Osteocyte (in vitro differentiated cells): ENCODE measurements at places on chromosomes 6 and 20. TPM values are rescaled to one million over a fixed set of nuclear protein-coding genes. Genes with fewer than 3 reads are reported as not detected.

PRSS35 gene
- total RNA-seq = 24.5 and 26.5 TPM in 2 replicates

CCDC170 gene
- total RNA-seq = 0.78 and 0.84 TPM in 2 replicates

DNA sequence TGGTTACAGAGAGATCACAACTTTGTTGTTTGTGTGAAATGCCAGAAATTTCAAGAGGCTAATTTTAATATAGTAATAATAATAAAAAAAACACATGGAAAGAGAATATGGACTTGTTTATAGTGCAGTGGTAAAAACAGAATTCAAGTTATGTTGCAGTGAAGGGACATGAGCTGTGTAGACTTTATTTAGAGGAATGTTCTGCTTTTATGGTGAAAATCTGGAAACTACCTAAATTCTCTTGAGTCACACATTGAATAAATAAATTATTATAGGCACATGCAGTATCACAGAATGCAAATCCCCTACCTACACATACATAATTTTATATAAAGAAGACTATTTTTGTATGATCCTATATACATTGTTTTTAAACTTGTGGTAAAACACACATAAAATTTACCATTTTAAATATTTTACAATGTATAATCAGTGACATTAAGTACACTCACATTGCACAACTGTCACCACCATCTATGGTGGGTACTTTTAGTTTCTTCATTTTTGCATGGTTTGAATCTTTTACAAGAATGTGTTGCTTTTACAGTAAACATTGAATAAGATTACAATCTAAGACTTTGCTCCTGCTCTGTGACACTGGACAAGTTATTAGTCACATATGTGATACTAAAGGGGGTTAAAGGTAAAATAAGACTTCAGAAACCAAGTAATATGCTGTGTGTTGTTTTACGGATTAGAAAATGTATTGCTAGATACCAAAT lies 107.4 kb downstream of the B3GAT2 start:
- DNase-seq = no peak

- DNase-seq = no peak
Observed at GRCh38 chr6:136869451-136869850, 47.1 kb downstream of the PEX7 start.

TRIM40 gene
- total RNA-seq = not detected in 2 replicates

GRCh38 chr6:159045801-159046200 lies 1.0 kb upstream of the TAGAP start:
- no peak for DNase-seq

LY6G6C gene
- total RNA-seq = not detected in 2 replicates

RGS17 gene
- total RNA-seq = 2.9 and 3.1 TPM in 2 replicates

- DNase-seq = no peak
Observed at GRCh38 chr6:101614774-101615173, 221.3 kb downstream of the GRIK2 start.

- DNase-seq = no peak
Observed at GRCh38 chr20:36462440-36463211, 78.7 kb upstream of the MYL9 start.

- DNase-seq = no peak
Observed at GRCh38 chr6:87756858-87757257, 54.8 kb upstream of the AKIRIN2 start.

DNA sequence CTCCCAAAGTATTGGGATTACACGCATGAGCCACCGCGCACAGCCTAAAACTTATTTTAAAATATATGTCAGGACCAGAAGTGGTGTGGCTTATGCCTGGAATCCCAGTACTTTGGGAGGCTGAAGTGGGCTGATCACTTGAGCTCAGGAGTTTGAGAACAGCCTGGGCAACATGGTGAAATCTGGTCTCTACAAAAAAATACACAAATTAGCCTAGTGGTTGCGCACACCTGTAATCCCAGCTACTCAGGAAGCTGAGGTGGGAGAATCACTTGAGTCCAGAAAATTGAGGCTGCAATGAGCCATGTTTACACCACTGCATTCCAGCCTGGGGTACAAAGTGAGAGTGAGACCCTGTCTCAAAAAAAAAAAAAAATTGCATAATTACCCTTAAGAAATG lies 13.7 kb downstream of the PXT1 start:
- no peak for DNase-seq

- no peak for DNase-seq
Observed at GRCh38 chr6:38554700-38555413, 84.9 kb downstream of the BTBD9 start.

IMPG1 gene
- not detected in 2 replicates for total RNA-seq

DNA sequence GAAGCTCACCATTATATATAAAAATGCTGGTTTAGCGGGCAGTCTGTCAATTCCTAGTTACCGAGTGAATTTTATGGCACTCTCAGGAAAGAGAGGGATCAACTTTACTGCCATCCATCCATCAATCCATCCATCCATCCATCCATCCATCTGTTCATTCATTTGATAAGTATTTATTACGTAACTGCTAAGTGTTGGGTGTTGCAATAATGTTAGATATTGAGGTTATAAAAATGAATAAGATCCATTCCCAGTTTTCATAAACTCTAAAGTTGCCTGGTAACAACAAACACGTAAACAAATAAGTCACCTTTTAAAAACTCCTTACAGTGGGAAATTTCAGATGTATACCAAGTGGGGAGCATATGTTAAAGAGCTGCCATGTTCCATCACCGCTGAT lies 36.8 kb downstream of the SASH1 start:
- no peak for DNase-seq

DNA sequence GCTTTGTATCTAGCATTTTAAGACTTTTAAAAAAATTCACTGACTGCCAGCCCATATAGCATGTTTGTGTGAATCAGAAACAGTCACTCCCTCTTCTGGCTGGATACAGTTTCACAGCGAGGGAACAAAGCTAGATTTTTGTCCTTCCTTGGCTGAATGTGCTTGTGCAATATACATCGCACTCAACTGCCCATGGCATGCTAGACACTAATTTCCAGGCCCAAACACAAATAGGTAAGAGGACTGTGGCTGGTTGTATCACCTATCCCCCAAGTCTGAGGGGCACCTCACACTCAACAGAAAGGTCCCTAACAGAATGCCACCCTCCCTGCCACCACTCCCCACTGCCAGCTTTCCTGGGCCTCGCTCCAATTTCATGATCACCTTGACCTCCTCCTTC lies 16.2 kb upstream of the BLCAP start:
- no peak for DNase-seq

GRCh38 chr20:3515379-3516170 lies 44.8 kb downstream of the ATRN start:
- no peak for DNase-seq

- DNase-seq = no peak
Observed at GRCh38 chr20:41436679-41437078, 70.1 kb upstream of the EMILIN3 start.

GRCh38 chr6:48511378-48511777 lies 400.4 kb upstream of the PTCHD4 start:
- no peak for DNase-seq

SNRPB gene
- total RNA-seq = 111 and 112 TPM in 2 replicates

GRCh38 chr6:158460602-158461169 lies 99.2 kb upstream of the TMEM181 start:
- no peak for DNase-seq

PTCHD4 gene
- total RNA-seq = 0.91 and 1.3 TPM in 2 replicates

- no peak for DNase-seq
Observed at GRCh38 chr20:7893014-7893730, 47.1 kb downstream of the HAO1 start.

GRCh38 chr6:152096863-152097496 lies 289.5 kb downstream of the ESR1 start:
- DNase-seq = no peak

GRCh38 chr6:112842330-112842685 lies 495.2 kb downstream of the RFPL4B start:
- DNase-seq = no peak

LAMA4 gene
- total RNA-seq = 209 and 220 TPM in 2 replicates

DNA sequence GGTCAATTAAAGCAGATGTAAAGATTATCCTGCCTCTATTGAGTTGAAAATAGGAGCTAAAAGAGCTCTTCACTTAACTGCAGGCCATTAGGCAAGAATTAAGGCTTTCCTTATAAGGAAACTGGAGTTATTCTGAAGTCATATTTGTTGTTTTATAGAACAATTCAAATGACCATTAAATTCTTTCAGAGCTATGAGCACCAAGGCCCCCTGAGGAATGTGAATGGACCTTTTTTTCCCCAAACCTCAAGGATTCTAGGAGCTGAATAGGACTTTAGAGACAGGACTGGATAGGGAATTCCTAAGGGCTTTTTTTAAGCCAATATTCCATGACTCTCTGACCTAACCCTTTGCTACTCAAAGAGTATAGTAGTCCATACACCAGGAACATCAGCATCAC lies 565.7 kb upstream of the BTBD3 start:
- no peak for DNase-seq

TXLNB gene
- total RNA-seq = 0.08 TPM in 1 of 2 replicates, not detected in the other

DNA sequence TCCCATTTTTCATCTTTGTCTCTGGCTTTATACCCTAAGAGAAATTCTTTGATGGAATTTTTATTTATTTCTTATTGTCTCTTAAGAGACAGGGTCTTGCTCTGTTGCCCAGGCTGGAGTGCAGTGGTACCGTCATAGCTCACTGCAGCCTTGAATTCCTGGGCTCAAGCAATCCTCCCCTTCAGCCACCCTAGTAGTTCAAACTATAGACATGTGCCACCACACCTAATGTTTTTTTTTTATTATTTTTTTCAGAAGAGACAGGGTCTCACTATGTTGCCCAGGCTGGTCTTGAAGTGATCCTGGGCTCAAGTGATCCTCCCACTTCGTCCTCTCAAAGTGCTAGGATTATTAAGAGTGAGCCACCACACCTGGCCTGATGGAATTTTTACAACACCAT lies 40.5 kb downstream of the FKBP5 start:
- DNase-seq = no peak

DLGAP4 gene
- total RNA-seq = 125 and 134 TPM in 2 replicates

DNA sequence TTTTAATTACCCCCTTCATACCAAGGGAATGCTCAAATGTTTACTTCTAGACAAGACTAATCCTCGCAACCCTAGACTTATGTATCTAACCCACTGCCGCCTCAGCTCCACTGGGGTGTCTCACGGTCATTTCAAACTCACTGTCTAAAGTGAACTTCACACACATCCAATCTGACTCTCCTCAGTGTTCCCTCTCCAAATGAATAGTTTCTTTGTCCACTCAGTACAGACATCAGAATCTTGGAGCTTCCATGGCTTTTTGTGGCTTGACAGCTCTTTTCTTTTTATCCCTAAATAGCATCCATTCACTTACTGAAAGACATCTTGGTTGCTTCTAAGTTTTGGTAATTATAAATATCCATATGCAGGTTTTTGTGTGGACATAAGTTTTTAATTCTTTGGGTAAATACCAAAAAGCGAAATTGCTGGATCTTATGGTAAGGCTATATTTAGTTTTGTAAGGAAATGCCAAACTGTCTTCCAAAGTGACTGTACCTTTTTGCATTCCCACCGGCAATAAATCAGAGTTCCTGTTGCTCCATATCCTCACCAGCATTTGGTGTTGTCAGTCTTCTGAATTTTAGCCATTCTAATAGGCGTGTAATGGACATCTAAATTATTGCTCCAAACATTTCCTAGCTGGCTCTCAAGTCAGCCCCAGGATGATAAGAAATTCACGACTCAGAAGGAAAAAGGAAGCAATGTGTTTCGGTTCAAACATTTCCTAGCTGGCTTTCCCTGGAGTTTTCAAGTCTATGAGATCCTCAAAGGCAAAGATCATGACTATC lies 73.1 kb downstream of the DNAAF9 start:
- DNase-seq = no peak

DNA sequence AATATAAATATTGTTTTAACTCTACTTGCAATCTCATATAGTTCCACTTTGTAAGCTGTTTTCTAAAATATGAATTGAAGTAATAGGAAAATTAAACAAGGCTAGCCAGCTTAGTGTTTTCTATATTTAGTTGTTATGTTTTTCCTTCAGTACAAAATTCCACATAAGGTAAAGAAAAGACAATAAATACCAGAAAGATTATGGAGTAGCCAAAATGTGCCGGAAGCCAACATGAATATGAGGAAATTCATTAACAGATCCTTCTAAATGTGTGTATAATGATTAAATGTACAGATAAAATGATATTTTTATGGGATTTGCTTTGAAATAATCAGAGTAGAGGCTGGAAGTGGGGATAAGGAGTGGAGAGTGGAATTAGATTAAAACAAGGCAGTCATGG lies 52.5 kb upstream of the COL21A1 start:
- DNase-seq = no peak

DNA sequence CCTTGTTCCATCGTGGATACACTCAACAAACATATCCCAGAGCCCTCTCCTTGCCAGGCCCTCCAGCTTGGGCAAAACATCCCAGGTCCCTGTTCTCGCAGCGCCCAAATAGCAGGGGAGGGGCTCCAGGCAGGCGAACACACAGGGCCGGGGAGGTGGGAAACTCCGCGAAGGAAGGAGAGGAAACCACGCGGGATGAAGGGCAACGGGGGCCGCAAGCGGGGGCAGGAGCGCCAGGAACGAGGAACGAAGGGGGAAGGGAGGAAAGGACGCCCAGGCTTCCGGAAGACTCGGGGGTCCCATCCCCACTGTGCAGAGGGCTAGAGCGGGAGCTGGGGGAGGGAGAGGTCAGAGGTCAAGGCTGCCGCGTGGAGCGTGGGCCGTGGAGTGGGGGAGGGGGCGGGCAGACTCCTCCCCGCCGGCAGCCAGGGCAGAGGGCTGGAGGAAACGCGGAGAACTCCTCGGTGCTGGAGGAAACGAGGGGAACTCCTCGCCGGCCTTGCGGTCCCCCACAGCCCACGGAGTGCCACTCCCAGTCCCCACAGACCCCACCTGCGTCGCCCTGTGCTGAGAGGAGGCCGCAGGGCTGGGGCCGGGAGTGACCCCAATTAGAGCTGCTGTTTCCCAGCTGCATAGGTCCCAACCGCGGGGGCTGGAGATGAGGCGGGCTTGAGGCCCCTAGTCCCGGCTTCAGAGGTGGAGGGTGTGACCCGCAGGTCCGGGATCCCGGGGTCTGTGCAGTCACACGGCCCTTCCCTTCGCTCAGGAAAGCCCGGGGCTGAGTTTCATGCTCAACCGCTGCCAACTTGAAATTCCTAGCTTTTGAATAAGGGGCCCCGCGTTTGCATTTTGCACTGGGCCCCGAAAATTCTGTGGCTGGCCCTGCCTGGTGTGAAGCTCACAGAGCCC lies 1.2 kb upstream of the RBM38 start:
- DNase-seq = no peak

DNA sequence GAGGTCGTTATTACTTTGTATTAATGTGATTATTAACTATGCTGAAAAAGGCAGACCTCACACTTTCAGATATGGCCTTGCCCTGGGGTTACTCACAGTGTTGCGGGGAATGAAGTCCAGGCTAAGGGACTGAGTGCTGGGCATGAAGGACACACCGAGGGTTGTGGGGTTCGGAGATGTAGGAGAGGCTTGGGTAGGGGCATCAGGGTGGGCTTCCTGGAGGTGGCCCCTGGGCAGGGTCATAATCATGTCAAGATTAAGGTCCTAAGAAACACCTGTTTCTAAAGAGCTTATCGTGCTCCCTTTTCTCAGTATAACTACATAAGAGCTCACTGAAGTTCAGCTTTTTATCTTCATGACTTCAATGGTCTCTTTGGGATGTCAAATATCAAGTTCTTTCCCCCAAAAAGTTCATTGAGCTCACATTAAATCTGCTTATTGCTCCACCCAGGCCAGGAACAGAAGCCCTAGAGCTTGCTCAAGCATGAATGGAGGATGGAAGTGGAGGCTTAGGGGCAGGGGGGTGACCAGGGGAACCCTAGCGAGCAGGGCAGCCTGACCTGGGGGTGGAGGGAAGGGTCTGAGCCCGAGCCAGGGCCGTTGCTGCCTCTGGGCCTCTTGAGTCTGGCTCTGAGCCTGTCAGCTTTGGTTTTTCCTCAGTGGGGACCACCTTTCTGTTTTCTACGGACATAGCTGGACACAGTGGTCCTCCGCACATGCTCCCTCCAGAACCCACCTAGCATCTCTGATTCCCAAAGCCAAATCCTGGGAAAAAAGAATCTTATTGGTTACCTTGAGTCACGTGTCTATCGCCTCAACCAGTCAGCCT lies 37.3 kb upstream of the TGM2 start:
- no peak for DNase-seq

DEFB114 gene
- not detected in 2 replicates for total RNA-seq

CD83 gene
- total RNA-seq = 1.4 and 1.6 TPM in 2 replicates
